ENCODE measurements at places on chromosomes 1 and 21. TPM values are rescaled to one million over a fixed set of nuclear protein-coding genes. Genes with fewer than 3 reads are reported as not detected.

Gene FCRL4
- total RNA-seq, result not detected

Gene CELF3
- total RNA-seq, result 22.0 TPM

Gene HMCN1
- 18.1 TPM for total RNA-seq

Gene HTR6
- total RNA-seq, result not detected

Gene COL6A2
- 17.8 TPM for total RNA-seq

Gene NBPF8
- 22.8 TPM for total RNA-seq

Gene KIF14
- 22.0 TPM for total RNA-seq

Gene SLC9A1
- total RNA-seq, result 24.2 TPM

Gene HPDL
- total RNA-seq, result 10.6 TPM

Gene IFT25
- 41.0 TPM for total RNA-seq

- no peak for DNase-seq
Observed at GRCh38 chr1:52651904-52652303, 18.9 kb downstream of the SHISAL2A start.

- DNase-seq, result no peak
Observed at GRCh38 chr1:226674892-226675714, 64.0 kb downstream of the ITPKB start.

DNA sequence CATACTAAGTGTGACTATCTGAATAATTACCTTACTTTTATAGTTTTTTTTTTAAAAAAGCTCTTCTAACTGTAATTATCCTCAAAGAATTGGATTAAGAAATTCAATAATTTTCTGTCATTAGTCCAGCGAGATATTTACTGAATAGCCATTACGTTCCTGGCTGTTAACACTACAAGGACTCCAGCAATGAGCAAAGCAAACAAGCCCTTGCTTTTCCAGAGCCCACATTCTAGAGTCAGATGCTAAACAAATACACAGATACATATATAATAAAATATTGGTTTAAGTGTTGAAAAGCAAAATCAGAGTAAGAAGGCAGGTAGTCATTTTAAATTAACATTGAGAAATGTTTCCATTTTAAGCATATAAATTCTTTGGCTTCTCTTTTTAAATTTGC lies 118.4 kb downstream of the ATF6 start:
- DNase-seq, result no peak

DNA sequence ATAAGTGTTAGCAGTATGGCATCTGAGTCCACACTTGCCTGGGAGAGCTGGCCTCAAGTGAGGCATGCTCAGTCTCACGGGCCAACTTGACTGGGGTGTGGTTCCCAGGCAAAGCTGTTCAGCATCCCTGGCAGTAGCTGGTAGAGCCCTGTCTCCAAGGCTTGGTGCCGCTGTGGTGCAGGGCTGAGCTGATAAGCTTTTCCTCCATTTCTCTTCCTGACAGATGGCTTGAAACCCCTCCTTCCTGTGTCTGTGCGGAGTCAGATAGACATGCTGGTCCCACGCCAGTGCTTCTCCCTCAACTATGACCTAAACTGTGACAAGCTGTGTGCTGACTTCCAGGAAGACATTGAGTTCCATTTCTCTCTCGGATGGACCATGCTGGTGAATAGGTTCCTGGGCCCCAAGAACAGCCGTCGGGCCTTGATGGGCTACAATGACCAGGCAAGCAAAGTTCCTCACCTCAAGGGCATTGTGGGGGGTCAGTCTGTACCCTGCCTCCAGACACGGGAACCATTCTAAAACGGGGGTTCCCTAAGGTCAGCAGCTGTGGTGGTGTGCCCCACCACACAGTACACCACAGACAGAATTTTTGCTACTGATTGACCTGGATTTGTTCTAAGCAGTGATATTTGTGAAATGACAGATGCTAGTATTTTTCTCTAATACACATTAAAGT lies 13.7 kb upstream of the MIIP start:
- DNase-seq, result no peak

GRCh38 chr1:188822248-188822647 lies 1655.4 kb downstream of the BRINP3 start:
- no peak for DNase-seq

- DNase-seq, result no peak
Observed at GRCh38 chr1:63636192-63637105, 43.2 kb downstream of the PGM1 start.

DNA sequence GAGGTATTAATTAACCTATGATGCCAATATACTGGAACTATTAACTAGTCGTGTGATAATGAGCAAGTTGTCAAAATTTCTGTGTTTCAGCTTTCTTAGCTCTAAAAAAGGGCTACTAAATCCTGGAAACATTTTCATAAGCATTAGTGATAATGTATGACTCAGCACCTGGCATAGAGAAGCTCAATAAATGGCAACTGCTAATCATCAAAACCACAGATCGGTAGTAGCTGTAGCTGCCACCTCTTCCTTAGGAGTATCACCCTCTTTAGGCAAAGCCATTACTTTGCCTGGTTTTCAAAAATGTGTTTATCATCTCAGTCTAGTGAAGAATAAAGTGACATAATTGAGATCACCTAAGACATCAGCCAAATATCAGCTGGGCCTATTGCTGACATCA lies 75.5 kb downstream of the TPR start:
- DNase-seq, result no peak

DNA sequence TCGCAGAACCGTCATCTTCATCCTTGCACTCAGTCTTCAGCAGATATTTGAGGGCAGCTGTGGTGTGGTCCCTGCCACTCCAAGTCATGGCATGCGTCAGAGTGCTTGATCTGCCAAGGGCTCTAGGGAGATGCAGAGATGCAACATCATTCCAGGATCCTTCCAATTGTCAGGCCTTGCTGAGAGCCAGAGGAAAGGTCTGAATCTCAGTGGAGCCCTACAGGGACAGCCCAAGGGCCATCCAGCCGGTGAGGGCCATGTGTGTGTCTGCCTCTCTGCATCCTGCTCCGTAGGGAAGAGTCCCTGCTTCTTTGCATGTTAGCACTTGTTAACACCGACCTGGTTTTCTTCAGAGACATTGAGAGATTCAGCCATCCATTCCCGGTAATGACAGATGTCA lies 17.6 kb downstream of the MAPKAPK2 start:
- DNase-seq, result no peak

DNA sequence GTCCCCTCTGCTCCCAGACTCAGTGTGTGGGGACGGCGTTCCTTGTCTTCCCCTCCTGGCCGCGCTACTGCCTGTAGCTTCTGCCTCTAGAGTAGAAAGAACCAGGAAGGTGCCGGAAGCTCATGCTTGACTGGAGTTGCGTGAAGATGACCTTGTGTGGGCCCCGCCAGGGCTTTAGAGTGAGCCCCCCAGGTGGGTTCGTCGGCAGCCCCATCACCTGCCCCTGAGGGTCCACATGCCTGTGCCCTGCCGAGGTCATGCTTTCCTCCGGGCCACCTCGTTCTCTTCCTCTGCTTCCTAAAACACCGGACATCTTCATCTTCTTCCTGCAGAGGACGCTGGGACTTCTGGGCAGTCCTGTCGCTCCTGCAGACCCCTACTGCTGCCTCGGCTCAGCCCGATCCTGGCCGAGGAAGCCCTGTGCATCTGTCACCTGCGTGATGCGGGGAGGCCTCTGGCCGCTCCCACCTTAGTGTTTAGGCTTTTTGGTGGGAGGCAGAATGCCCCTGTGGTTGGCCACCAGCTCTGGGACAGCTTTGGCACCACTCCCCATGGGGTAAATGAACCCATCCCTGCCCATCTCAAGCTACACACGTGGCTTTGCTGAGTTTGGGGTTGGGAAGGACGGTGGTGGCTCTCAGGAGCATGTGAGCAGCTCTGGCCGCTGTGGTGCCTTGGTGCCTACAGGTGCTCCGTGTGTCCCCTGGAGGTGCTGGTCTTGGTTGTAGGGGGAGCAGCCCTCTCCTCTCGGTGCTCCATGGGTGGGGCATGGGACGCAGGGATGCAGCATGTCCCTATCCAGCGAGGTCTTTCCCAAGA lies 12.3 kb downstream of the OBSCN start:
- DNase-seq, result no peak

GRCh38 chr21:17786071-17786850 lies 32.9 kb downstream of the C21orf91 start:
- no peak for DNase-seq

DNA sequence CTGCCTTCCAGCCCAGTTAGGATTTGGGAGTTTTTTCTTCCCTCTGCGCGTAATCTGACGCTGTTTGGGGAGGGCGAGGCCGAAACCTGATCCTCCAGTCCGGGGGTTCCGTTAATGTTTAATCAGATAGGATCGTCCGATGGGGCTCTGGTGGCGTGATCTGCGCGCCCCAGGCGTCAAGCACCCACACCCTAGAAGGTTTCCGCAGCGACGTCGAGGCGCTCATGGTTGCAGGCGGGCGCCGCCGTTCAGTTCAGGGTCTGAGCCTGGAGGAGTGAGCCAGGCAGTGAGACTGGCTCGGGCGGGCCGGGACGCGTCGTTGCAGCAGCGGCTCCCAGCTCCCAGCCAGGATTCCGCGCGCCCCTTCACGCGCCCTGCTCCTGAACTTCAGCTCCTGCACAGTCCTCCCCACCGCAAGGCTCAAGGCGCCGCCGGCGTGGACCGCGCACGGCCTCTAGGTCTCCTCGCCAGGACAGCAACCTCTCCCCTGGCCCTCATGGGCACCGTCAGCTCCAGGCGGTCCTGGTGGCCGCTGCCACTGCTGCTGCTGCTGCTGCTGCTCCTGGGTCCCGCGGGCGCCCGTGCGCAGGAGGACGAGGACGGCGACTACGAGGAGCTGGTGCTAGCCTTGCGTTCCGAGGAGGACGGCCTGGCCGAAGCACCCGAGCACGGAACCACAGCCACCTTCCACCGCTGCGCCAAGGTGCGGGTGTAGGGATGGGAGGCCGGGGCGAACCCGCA lies at the start of gene PCSK9:
Gene PCSK9, plus strand, starts transcription at position 207 of the 741 bp plus-strand sequence. Its CDS starts 290 bp downstream, at position 497.
- DNase-seq, result peak; percentile 52

DNA sequence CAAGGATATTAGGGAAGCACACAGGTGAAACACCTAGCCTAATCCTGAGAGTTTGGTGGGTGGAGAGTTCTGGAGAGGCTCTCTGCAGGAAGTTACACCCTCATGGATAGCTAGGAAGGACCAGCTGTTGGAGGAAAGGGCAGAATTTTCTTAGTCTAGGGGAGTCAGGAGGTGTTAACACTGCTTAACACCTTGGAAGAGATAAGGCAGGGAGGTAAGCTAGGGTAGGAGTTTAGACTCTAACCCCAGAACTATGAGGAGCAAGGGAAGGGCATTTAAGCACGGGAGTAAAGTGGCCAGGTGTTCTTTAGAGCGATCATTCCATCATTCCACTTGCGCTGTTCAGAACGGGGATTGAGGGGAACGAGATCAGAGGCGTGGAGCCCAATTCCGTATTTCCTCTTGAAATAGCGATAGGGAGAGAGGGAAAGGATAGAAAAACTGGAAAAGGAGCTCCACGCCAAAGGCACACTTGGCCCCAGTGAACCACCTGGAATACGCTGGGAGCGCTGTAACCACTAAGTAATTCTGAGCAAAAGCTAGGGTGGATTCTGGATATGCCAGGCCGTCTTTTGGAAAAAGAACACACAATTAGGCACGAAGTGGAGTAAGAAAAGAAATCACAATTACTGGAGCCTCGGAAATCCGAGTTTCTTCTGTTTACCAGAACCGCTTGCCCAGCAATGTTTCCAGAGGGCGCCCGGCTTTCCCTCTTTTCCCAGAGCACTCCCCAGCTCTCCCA lies 1.5 kb upstream of the GPR137B start:
- DNase-seq, result no peak

- DNase-seq, result no peak
Observed at GRCh38 chr1:228882771-228883450, 147.6 kb downstream of the RHOU start.

DNA sequence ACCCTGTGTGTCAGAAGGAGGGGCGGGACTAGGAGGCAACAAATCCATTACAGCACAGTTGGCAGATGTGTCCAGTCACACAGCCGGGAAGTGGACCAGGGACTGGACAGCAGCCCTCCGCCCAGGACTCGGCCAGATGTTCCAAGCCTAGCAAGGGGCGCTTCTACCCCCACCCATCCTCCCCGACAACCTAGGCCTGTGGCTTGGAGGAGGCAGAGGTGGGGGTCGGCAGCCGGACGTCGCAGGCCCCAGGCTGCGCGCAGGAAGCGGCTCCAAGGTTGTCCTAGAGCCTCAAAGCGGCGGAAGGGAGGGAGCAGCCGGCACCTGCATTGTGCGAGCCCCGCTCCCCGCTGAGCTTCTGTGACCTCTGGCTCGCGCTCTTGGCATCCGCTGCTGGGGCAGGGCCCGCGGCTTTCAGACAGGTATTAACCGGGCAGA lies 20.6 kb upstream of the MYCL start:
- DNase-seq, result peak; percentile 10

DNA sequence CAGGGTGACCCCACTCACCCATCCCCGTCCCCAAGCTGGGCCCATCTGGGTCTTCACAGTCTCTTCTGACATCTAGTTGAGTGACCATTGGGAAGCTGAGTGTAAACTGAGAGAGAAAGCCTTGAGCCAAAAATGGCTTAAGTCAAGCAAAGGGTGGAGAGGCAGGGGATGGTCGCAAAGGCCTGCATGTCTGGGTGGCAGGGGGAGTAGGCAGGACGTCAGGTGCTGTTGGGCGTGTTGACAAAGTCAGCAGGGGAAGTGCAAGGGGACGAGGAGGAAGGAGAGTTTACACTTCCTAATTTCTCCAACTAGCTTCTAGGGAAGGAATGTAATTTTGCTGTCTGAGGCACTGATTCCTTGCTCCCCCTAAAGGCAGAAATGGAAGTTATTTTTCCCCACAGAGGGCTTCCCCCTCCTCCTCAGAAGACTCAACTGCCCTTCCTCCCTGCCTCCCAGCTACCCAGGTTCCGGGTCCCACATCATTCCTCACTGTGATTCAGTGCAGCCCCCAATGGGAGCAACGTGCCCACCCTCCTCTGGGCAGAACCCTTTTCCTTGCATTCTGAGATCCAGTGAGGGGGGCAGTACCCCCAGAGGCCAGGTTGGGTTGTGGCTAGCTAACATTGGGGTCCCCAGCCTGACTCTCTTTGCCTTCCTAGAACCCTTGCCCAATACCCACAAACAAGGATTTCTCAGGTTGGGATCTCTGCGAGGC lies 1.2 kb upstream of the ADORA1 start:
- DNase-seq, result no peak

GRCh38 chr1:180197231-180197630 lies 32.8 kb upstream of the LHX4 start:
- no peak for DNase-seq

DNA sequence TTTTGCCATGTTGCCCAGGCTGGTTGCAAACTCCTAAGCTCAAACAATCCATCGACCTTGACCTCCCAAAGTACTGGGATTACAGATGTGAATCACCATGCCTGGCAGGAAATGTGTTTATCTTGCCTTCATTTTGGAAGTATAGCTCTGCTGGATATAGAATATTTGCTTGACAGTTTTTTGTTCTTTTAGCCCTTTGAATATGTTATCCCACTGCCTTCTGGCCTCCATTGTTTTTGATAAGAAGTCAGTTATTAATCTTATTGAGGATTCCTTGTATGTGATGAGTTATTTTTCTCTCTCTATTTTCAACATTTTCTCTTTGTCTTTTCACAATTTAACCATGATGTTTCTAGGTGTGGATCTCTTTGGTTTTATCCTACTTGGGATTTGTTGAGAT lies 112.9 kb upstream of the RAB3GAP2 start:
- DNase-seq, result no peak

GRCh38 chr1:31215065-31215570 lies 24.6 kb downstream of the NKAIN1 start:
- no peak for DNase-seq

All from neural crest cell (in vitro differentiated cells).